ENCODE measurements at places on chromosomes 2 and 18. TPM values are rescaled to one million over a fixed set of nuclear protein-coding genes. Genes with fewer than 3 reads are reported as not detected.

KCNG2 gene
- total RNA-seq = not detected

CRACDL gene
- total RNA-seq = 8.7 TPM

DUSP19 gene
- 1.6 TPM for total RNA-seq

INPP5D gene
- 26.9 TPM for total RNA-seq

ATRAID gene
- total RNA-seq = 128 TPM

SLC38A11 gene
- total RNA-seq = not detected

RGPD8 gene
- total RNA-seq = 21.5 TPM

UPP2 gene
- not detected for total RNA-seq

MTLN gene
- total RNA-seq = 70.8 TPM

CHRNG gene
- not detected for total RNA-seq

AOX1 gene
- total RNA-seq = 3.9 TPM

DSG2 gene
- total RNA-seq = under 0.01 TPM

PKDCC gene
- total RNA-seq = 2.2 TPM

TUBB8B gene
- not detected for total RNA-seq

TEKT4 gene
- total RNA-seq = not detected

PPP4R3B gene
- 43.8 TPM for total RNA-seq

SPC25 gene
- total RNA-seq = 6.4 TPM

IL1R2 gene
- total RNA-seq = 0.19 TPM

KIAA2012 gene
- not detected for total RNA-seq

ZC3H8 gene
- total RNA-seq = 3.9 TPM

ESPNL gene
- not detected for total RNA-seq

COX7A2L gene
- total RNA-seq = 147 TPM

TXNDC2 gene
- total RNA-seq = not detected

RSAD2 gene
- 0.19 TPM for total RNA-seq

HAT1 gene
- 39.5 TPM for total RNA-seq

ARHGAP28 gene
- total RNA-seq = 0.28 TPM

MYO3B gene
- not detected for total RNA-seq

ZNF2 gene
- 6.7 TPM for total RNA-seq

SCN3A gene
- not detected for total RNA-seq

All from endothelial cell of coronary artery (primary cell).